ENCODE measurements at places on chromosomes 12 and 14.
A peak's percentile ranks its signal among the peaks of the same experiment; 100 is the strongest.

DNA sequence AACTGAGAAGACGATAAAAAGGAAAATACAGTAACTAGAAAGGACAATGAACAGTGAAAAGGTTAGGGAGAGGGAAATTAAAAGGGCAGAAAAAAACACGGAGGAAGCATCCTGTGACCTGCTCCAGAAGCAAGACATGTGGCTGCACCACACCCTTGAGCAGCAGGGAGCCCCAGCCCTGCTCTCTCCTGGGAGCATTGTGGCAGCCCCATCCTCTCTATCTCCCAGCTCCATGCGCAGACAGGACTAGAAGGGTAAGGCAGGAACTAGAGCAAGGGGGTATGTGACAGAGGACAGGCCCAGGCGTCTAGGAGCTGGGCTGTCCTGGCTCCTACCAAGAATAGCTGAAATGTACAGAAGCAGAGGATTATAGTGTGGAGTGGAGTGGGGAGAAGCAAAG lies 38.6 kb upstream of the SMUG1 start:
- no peak for DNase-seq

DNA sequence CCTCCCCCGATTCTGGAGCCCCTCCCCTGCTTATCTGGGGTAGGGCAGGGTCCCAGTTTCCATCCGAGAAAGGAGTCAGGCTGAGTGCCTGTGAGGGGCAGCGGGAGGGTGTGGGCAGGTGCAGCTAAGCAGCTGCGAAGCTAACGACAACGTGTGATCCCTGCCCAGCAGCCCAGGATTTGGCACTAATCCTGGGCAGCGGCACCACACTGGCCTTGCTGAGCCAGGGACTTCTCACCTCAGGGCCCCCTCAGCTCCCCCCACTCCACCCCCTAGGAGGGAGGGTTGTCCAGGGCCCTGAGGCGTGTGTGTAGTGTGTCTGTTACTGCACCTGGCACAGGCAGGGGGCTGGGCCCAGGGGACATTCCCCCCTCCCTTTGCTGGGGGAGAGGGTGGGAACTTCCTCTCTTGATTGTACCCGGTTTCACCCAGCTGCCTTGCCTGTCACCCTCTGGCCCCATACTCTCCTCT lies 1.8 kb downstream of the SMIM41 start:
- peak; percentile 39 for DNase-seq

DNA sequence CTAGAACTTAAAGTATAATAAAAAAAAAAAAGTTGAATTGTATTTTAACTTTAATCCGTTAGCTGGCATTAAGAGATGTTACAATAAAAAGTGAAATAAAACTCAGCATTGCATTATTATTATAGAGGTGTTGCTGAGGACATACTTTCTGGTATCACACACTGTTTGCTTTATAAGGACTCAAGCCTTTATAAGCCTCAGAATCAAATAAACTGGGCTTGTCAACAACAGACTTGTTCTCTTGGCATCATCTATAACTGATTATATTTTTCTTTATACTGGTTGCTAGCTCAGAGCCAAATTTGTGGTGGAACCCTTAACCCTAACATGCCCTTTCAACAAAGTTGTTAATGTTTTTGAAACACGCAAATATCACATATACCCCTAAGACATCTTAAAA lies 62.3 kb downstream of the DDHD1 start:
- DNase-seq, result no peak

DNA sequence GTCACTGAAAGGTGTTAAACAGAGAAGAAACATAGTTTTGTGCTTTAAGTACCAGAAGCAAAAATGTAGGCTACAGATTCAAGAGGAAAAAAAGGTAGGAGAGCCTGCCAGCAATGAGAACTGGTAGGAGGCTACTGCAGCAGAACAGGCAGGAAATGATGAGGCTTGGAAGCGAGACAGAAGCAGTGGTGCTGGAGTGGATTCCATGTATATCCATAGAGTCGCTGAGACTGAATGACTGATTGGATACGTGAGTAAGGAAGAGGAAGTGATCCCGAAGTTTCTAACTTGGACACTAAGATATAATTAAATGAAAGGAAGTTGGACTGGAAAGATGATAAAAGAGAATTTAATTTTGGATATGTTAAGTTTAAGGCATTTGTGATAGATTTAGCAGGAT lies 45.0 kb upstream of the CCDC91 start:
- no peak for DNase-seq

- DNase-seq, result no peak
Measured at GRCh38 chr12:117360222-117360550, 1.2 kb downstream of the NOS1 start.

DNA sequence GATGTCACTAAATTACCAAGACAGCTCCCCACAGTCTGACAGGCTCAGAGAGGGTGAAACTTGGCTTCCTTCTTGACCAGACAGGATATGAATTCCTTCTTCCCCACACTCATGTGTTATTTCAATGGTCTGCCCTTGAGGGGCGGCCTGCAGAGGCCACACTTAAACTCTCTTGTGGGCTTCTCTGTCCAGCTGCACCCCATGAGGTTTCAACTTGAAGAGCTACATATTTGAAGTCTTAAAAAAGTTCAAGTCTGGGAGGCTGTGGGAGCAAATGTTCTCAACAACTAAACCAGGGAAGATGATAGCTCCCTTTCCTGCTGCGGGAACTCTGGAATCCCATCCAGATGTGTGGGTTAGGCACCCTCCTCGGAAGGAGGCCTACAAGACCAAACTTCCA lies 98.3 kb downstream of the TTC7B start:
- peak; percentile 46 for DNase-seq

GRCh38 chr12:105523164-105524057 lies 192.9 kb downstream of the C12orf75 start:
- peak; percentile 90 for DNase-seq

GRCh38 chr12:8780389-8780788 lies 42.0 kb upstream of the A2ML1 start:
- DNase-seq, result peak; percentile 60

DNA sequence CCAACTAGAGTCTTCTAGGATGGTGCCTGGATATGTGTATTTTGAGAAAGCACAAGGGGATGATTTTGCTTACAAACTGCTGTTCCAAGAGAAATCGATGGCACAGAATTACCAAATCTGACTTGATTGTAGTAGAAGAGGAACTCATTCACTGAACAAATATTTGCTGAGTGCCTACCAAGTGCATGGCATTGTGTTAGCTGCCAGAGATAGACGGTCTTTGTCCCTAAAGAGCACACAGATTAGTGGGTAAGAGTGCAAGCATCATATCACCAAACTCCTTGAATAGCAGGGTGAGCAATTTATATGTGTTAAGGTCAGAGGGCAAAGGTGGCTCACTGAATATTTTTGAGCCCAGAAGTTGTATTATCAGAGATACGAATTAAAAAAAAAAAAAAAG lies 3.5 kb upstream of the FOXN3 start:
- no peak for DNase-seq

DNA sequence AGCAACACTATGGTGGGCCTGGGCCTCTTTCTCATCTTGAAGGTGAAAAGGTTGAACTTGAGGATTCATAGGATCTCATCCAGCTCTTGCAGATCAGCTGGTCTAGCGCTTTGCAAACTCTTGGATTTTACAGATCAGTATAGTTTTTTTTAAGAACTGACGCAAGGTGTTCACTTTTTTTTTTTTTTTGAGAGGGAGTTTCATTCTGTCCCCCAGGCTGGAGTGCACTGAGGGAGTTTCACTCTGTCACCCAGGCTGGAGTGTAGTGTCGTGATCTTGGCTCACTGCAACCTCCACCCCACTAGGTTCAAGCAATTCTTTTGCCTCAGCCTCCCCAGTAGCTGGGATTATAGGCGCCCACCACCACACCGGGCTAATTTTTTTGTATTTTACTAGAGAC lies 20.4 kb upstream of the LGMN start:
- DNase-seq, result no peak

- peak; percentile 96 for DNase-seq
Measured at GRCh38 chr12:6492838-6493496, at the start of gene MRPL51. Gene MRPL51 (minus strand): TSS chr12:6493262. CDS start chr12:6493136, 126 bp downstream.

DNA sequence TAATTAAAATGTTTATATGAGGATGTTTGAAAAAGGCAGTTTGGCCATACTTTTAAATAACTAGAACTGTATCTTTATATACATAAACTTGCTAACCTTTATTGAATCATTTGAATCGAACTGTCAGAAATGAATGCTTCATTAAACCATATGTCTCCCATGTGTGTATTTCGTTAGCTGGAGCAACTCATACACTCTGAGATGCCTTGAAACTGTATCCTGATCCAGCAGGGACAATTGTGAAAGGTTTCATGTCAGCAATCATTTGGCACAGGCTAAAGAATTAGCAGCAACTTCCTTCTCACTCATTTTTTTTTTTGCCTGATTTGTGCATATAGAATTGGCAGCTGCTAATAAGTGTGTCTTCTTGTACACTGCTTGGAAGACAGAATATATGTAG lies 109.9 kb downstream of the NAV3 start:
- DNase-seq, result no peak

DNA sequence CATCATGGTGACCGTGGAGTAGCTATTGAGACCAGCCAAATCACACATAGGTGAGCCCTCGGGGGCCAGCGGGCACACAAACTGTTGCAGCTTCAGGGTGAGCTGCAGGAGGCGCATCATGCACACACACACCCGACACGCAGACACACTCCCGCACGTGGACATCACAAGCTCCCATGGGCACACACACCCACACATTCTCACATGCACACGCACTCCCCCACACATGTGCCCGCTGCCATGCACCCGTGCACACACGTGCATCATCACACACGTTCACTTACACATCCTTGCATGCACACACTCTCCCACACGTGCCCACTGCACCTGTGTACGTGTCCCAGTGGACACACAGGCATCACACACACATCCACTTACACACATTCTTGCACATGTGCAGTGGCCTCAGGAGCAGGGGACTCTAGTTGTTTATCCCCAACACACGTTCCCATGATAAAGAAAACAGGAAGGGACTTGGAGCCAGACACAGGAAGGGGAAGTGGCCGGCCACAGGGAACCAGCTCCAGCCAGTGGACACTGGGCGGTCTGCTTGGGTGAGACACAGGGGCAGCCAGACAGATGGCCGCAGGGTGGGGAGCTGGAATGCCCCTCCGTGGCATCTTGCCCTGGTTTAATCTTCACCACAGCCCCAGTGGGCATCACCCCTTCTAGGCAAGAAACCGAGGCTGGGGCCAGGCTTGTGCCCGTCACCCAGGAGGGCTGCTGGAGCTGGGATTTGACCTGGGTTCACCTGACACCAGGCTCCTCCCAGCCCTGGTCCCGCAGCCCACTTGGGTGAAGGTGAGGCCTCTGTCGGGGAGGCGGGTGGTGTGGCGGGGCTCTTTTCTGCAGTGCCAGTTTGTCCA lies 49.7 kb downstream of the CYP46A1 start:
- peak; percentile 75 for DNase-seq

- DNase-seq, result no peak
Measured at GRCh38 chr12:58046271-58046670, 104.9 kb downstream of the ATP23 start.

DNA sequence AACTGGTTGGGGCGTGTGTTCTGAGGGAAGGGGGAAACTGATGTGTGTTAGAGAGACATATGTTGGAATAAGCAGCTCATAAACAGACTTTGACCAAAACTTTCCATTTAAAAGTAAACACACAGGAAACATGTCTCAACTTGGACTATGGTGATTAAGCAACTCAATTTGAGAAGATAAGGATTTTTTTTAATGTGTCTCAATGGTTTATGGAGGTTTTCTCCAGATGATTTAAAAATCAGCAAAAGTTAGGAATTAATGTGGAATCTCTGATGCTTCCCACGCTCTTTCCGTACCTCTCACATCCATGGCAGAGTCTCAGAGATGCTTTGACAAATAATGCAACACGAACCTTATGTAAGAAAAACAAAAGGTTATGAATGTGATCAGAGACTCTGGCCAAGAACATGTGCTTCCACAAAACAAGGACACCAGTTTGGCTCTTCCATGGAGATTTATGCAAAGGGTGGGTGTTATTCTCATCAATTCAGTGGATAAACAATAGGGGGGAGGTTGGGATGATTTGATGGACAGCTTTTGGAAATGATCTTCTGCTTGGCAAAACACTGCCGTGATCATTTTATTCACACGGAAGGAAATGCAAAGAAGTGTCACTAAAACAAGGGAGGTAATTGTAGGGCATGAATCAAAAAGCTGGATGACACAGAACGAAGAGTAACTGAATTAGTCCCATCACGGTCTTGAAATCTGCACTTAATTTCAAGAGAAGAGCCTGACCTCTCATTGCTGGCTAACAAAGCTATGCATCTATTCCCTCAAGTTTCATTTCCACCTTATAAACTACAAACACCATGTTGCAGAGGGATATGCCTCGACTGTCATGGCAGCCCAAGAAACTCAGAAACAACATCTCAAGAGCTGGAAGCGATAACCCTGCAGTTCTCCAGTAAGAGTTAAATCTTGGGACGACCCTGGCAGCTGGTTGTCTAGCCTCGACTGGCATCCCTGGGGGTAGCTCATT lies 76.5 kb downstream of the FOXN3 start:
- DNase-seq, result peak; percentile 87

DNA sequence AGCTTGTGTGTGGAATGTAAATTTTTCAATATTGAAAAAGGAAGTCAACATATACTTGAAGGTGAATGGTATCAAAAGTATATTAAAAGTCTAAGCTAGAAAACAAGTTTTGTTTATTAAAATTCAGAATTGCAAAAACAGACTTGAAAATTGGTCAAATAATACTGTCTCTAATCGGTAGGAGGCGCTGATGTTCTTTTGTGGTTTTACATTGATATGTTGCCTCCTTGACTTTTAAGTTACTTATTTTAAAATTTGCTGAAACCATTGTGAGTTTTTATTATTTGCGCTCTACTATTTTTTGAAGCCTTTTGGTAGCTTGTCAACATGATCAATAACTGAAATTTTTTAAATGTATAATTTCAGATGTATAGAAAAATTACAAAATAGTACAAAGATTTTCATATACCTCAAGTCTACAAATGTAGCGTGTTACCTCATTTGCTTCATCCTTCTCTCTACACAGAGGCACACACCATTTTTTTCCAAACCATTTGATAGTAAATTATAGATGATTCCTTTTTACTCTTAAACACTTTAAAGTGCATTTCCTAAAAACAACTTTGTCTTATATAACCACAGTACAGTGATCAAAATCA lies 6.9 kb downstream of the RTRAF start:
- no peak for DNase-seq

GRCh38 chr12:116398193-116398592 lies 120.7 kb upstream of the MED13L start:
- DNase-seq, result no peak

DNA sequence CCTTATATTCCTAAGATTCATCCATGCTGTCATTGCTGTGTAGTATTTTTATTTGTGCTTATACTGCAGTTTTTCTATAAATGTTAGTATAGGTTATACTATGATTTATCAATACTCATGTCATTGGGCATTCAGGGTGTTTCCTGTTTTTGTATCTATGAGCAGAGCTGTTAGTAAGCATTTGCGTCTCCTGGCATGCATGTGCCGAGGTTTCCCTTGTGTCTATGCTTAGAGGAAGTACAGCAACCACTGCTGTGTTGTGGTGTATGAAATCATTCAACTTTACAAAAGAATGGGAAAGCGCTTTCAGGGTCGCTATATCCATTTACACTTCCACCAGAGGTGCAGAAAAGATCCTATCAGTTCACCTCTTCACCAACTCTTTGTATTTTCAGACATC lies 122.7 kb downstream of the RGS6 start:
- DNase-seq, result peak; percentile 3

Measured in lung (tissue), 17 donors.